Amniotic stem cell (primary cell): ENCODE measurements at places on chromosomes 2 and 18.

- DNase-seq, result no peak
Observed at GRCh38 chr2:30179536-30179935, 32.7 kb downstream of the YPEL5 start.

DNA sequence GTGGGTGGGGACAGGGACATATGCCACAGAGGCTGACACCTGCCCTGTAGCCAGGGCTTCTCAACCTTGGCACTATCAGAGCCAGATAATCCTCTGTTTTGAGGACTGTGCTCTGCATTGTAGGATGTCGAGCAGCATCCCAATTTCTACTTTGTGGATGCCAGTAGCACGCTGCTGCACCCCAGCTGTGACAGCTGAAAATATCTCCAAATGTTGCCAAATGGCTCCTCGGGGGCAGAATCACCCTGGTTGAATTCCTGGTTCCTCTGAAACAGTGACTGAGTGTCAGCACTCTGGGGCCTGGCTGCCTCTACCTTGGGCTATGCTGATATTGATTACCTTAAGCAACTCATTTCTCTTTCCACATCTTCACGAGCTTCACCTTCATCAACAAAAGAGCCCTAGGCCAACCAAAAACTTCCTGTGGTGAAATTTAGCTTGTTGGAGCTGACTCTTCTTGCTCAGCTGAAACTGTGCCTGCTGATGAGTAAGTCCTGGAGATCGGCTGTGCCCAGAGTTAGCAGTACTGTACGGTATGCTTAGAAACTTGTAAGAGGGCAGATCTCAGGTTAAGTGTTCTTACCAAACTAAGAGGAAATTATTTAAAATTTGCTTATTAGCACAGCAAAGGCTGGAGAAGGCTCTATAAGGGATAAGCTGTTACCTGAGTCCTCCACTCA is 138.1 kb downstream of the SEPTIN10 start:
- no peak for DNase-seq

- no peak for DNase-seq
Observed at GRCh38 chr2:106192752-106193689, 1.1 kb downstream of the UXS1 start.

DNA sequence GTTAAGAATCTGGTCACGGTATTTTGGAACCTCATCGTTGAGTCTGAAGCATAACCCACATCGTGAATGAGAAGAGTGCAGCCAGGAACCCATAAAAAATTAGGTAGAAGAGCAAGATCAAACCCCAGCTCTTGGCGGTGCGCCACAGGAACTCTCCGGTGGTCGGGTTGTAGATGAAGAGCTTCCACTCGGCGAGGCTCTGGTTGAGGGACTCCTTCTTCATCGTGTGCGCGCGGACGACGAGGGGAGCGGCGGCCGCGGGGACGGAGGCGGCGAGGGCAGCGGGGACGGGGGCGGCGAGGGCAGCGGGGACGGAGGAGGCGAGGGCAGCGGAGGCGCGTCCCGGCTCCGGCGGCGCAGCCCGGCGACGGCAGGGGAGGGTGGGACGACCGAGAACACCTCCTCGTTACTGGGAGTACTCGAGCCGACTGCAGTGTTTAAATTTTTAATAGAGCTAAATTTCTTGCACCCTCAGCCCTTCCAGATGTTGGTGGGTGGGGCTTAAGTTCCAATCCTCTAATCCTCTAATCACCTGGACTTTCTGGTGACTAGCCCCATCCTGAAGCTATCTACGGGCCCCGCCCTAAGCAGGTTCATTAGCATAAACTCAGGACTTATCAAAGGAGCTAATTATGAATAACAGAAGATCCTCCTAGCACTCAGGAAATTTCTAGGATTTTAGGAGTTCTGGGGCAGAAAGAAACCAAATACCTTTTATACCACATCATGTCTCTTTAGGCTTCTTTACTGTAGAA is 20.4 kb upstream of the PAPOLG start:
- no peak for DNase-seq

GRCh38 chr18:74171910-74172606 is 23.7 kb downstream of the TIMM21 start:
- no peak for DNase-seq

DNA sequence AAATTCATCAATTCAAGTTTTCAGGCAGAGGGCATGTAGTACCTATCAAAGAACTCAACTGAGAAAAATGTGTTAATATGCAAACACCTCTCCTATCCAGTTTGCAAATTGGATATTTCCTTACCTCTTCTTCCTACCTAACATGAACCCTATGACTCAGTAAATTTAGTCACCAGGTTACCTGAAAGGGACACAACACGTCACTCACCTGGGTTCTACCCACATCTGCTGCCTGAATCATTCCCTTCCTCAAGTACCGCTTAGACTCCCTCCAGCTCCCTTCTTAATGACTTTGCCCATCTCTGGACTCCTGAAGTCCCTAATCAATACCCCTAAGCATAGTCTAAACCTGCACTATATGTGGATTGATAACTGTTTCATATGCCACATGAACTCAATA is 10.4 kb downstream of the ANKRD44 start:
- DNase-seq, result no peak

DNA sequence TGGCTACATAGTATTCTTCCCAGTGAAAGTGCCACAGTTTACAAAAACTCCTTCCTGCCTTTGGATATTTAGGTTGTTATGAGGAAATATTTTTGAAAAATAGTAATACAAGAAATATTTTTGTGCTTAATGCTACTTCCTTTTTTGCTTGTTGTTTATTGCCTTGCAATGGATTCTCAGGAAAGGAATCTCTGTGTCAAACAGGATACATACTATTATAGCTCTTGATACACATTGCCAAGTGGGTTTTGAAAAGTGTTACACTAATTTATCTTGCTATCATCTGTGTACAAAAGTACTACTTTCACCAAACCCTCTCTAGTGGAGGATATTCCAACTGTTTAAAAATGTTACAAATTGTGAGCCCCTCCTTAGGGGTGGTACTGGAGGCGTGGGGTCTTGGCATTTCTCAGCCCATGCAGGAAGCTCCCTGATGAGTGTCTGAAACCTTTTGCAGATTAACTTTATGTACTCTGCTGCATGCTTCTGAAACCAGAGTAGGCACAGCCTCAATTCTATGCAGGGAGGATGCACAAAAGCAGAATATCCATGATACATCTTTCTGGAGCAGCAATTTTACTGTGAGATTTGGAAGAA is 54.5 kb downstream of the EVA1A start:
- no peak for DNase-seq

DNA sequence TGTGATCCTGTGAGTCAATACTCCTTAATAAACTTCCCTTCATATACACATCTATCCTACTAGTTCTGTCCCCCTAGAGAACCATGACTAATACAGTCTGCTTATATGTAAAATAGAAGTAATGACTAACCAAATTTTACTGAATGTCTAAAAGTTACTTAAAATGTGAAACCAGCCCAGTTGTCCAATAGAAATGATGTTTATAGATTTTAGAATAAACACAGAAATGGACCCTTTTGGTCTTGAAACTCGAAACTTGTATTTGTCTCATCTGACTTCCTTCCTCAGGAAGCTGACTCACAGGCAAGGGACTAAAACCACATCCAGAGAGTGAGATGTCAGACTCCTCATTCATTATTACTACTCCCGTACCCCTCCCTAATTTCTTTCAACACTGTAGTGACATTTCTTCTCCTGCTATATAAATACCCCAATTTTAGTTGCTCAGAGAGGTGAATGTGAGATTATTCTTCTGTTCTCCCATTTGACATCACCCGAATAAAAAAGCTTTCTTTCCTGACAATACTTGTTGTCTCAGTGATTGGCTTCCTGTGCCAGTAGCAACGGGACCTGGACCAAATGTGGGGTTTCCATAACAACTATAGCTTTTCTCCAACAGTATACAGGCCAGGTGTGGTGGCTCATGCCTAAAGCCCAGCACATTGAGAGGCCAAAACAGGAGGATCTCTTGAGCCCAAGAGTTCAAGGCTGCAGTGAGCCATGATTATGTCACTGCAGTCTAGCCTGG is 486.0 kb downstream of the ERBB4 start:
- no peak for DNase-seq

- no peak for DNase-seq
Observed at GRCh38 chr2:64478502-64479230, 24.7 kb downstream of the LGALSL start.

DNA sequence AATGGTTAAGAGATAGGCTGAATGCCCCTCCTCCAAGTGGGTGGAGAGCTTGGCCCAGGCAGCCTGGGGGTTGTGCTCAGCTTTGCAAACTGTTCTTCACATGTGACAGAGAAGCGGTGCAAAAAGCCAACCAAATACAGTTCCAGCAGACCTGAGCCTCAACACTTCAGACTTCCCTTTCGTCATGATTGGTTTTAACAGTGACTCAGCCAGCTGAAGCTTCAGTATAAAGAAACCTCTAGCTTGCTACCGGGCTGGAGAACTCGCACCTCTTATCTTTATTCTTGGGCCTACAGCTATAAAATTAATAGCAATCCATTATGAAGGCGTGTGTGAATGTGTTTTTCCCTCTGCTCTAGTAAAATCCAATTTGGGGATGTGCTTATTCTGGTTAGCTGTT is 20.0 kb downstream of the SETBP1 start:
- DNase-seq, result no peak

DNA sequence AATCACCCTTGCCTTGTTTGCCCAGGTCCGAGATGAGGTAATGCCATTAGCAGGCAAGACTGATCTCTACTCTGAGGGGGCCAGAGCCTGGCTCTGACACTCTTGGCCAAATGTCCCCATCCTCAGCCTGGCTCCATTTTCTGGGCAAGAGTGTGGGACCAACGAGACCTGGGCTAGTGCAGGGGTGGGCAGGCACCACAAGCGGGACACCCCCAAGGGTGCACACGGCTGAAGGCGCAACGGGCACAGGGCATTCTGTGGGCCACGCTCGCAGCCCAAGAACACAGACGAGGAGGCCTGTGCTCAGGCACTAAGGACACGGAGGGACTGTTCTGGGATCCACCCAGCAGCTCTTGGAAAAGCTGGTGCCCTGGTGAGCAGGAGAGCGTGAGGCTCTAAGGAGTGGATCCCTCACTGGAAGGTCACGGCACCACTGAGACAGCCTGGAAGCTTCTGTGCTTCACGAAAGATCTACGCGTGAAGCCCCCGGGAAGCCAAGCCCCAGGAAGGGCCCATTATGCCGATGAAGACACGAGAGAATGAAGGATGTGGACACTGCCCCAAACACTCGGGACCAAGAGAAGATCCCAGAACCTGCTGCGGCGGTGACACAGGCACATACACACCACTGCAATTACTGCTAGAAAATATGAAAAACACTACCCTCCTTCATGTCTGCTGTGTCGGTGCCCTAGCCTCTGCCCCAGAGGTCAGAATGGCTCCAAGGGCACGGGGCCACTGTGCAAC is 138.2 kb downstream of the HDAC4 start:
- DNase-seq, result no peak

DNA sequence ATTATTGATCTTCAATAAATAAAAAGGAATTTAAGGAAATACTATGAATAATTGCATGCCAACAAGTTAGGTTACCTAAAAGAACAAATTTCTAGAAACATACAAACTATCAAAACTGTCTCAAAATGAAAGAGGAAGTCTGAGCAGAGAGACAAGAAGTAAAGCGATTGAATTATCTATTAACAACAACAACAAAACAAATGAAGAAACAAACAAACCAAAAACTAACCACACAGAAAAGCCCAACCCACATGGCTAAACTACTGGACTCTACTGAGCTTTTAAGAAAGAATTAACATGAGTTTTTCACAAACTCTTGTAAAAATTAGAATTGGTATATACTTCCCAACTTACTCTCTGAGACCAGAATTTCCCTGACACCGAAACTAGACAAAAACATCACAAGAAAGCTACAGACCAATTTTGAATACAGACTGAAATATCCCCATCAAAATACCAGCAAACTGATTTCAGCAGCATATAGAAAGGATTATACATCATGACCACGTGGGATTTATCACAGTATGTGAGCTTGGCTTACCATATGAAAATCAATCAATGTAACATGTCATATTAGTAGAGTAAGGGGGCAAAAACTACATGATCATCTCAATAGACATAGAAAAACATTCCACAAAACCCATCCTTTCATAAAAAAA is 16.6 kb upstream of the GALNT1 start:
- no peak for DNase-seq
